Activated gamma-delta T cell (primary cell): ENCODE measurements at places on chromosomes 1 and 21.
A peak's percentile ranks its signal among the peaks of the same experiment; 100 is the strongest.

DNA sequence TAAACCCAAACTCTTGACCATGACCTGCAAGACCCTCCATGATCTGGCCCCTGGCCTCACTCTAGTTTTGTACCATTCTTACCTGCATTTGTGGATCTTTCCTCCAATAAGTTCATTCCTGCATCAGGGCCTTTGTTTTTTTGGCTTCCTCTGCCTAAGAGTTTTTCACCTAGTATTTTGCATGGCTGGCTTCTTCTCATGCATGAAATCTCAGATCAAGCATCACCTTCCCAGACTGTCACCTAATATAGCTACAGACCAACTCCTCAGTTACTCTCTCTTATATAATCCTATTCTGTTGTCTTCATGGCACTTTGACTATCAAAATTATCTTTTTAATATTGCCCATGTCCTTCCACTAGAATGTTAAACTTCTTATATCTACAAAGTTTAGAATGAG, 54.2 kb downstream of the BTBD8 start:
- no peak for DNase-seq

GRCh38 chr1:198108636-198109370, 48.0 kb upstream of the NEK7 start:
- DNase-seq, result no peak

- no peak for DNase-seq
Observed at GRCh38 chr21:42542596-42542995, 28.9 kb downstream of the SLC37A1 start.

GRCh38 chr1:226574591-226575435, 26.2 kb downstream of the STUM start:
- no peak for DNase-seq

GRCh38 chr1:56910441-56910985, 55.3 kb downstream of the C8B start:
- no peak for DNase-seq

DNA sequence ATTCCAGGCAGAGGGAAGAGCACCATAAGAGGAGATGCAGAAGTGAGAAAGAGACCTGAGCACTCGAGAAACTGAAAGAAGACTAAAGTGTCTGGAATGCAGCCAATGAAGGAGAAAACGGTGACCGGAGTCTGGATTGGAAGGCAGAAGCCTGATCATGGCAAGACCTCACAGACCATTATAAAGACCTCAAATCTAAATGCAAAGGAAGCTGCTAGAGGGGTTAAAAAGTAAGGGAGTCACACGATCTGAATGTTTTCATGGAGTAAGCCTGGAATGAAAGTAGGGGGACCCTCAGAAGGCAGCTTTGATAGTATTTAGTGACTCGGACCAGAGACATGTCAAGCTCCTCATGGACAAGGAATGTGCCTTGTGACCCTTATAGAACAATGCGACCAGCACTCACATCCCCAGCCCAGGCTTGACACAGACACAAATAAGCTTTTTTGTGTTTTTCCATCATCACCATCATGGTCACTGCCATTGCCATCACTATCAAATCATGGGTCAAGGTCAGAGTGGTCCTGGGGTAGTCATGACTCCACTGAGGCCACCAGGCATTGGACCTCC, 183.6 kb downstream of the SEC16B start:
- DNase-seq, result no peak

DNA sequence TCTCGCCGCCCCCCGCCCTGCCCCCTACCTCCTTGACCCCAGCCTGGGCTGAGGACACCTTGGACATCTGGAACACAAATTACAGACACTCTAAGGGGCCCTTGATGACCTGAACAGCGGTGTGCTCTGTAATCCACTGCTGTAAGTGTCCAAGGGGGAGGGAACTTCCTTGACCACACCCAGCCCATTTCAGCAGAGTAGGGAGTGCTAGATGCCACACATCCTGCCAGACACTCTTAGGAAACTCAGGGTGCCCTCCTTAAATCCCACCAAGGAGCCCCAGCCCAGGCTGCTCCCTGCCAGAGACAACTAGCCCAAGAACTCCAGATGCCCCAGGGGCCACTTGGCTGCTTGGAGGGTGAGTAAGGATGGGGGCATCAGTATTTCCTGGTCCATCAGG, 282.2 kb downstream of the RRAGC start:
- no peak for DNase-seq

- DNase-seq, result no peak
Observed at GRCh38 chr1:166908942-166909341, 32.9 kb upstream of the TADA1 start.

DNA sequence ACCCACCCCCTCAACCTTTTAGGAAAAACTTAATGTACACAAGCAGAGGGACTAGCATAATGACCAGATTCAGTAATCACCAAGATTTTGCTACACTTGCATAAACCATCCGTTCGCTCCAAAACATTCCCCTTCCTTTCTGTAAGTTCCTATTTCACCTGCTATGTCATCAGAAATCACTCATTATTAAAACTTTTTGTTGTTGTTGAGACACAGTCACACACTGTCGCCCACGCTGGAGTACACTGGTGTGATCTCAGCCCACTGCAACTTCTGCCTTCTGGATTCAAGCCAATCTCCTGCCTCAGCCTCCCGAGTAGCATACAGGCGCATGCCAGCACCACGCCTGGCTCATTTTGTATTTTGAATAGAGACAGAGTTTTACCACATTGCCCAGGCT, 3.4 kb downstream of the MRPL20 start:
- no peak for DNase-seq

DNA sequence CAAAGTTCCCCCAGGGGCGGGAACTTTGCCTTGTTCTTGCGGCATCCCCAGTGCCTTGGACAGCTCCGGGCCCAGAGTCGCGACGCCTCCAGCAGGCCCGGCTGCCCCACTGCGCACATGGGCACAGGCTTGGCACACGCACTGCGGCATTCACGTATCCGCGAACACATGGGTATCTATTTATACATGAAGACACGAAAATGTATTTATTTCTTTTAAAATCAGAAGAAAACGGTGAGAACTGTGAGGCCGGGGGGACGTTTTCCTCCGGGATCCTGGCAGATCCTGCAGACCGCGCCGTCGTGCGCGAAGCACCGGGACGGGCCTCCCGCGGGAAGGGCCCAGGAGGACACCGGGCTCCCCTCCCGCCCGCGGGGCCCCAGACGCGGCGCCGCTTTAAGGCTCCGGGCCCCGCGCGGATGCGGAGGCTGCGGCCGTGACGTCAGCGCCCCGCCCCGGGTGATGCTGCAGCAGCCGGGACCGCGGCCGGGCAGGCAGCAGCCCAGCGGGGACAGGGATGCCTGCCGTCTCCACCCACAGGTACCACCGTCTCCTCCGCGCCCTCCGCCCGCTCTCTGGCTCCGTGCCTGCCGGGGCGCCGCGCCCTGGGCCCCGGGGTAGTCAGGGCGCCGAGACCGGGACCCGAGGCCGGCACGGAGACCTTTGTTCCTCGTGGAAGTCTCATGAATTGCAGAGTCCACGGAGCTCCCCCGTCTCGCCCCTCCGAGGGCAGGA, at the start of gene SLC45A1:
TSS of gene SLC45A1 (plus strand) at position 468 of the 735 bp plus-strand sequence. CDS start 6,216 bp downstream, outside the sequence.
- DNase-seq, result peak; percentile 71

- DNase-seq, result no peak
Observed at GRCh38 chr21:39126486-39126806, 56.8 kb downstream of the PSMG1 start.

DNA sequence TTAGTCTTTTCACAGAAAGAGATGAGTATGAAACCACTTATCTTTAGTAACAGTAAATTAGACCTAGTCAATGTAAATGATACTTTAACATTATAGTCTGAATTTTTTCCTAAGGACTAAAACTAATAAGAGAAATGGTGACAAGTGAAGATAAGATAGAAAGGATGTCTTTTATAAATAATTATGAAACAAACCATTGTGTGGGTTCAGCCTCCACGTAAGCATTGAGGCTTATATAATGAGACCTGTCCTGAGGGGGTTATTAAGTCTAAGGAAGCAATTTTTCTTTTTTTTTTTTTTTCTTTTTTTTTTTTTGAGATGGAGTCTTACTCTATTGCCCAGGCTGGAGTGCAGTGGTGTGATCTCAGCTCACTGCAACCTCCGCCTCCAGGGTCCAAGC, 55.8 kb downstream of the UROD start:
- no peak for DNase-seq

- DNase-seq, result no peak
Observed at GRCh38 chr1:234701737-234702341, 91.9 kb upstream of the IRF2BP2 start.

GRCh38 chr1:223775054-223775453, 62.7 kb downstream of the CAPN2 start:
- DNase-seq, result no peak

DNA sequence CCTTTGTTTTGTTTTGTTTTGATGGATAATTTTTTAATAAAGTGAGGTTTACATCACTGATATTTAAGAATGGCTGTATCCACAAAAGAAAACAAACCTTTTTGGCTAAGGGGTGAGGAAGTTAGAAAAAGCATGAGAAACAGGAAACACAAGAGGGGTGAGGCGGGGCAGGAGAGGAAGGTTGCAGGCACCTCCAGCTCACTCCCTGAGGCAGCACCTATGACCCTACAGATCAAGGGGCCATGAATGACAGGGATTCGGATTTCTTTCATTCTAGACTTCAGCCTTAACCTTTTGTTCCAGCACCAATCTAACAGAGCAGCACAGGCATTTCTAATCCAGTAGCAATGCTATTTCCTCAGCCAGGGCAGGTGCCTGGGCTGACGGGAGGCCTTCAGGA, 4.4 kb downstream of the CLCA4 start:
- no peak for DNase-seq

DNA sequence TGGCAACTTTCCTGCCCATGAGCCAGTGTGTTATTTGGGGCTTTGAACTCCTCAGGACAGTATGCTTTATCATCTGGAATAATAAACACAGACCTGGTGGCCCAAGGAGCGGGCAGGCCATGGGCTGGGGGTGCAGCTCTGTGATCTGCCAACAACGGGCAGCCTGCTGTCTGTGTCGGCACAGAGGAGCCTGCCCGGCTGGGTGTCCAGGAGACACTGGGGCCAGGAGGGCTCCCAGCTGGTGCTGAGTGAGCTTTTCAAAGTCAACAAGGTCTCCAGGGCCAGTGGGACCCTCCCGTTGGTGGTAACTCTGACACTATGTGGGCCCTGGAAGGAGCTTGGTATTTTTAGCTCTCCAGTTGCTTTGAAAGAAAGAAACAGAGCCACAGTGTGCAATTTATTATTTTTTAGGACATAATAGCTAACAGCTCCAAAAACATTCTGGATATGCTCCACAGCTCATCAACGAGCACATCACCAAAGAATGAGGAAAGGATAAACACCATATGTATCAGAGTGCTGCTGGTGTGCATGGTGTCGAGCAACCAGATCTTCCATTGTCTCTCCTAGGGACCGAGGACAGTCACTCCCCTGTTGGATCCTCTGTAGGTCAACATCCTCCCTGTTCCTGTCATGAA, 488.7 kb upstream of the USP24 start:
- no peak for DNase-seq

- DNase-seq, result no peak
Observed at GRCh38 chr1:26946270-26946669, 14.0 kb downstream of the KDF1 start.

DNA sequence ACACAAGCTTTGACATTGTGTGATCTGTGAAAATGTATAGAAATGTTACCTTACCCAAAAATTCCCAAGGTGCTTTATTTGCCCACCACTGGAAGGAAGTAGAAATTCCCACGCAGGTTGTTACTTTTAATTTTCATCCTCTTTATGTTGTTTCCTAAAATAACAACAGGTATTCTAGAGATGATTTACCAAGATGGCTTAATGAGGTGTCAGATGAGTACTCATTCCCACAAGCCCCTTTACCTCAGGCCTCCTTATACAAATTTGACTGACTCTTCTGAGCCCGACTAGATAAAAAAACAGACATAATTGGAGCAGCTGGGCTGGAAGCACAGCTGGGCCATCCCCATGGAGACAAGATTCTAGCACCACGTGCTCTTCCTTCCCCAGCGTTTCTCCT, 114.6 kb downstream of the LIPI start:
- DNase-seq, result no peak

GRCh38 chr1:2429780-2430591, 17.6 kb upstream of the PEX10 start:
- DNase-seq, result no peak

DNA sequence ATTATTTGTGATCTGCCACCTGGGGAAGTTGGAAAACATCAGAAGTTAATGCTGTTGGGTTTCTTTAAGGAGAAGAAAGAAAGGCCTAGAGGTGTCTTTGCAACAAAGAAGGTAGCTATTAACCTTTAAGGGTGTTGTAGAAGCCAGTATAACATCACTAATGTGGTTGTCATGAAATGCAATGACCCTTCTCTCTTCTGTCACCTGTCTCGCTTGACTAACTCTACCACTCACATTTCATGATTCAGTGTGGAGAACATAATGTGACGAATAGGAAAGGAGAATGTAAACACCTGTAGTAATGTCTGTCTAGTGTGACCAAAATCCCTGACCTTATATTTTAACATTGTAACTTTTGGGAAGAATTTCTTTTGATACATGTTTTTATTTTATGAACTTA, 211.7 kb upstream of the UBE2U start:
- DNase-seq, result no peak

DNA sequence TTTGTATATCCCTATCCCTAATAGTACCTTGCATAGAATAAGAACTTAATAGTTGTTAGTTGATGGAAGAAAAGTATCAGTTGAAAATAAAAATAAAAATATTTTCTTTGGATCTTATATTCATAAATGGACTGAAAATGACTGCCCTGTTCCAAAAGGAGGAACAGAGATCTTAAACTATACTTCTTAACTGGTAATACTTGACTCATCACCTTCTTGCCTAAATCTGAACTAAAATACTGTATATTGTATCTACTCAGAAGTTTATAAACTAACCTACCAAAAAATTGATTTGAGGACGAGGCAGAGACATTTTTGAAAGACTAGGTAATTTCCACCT, 178.8 kb downstream of the SYT2 start:
- no peak for DNase-seq

DNA sequence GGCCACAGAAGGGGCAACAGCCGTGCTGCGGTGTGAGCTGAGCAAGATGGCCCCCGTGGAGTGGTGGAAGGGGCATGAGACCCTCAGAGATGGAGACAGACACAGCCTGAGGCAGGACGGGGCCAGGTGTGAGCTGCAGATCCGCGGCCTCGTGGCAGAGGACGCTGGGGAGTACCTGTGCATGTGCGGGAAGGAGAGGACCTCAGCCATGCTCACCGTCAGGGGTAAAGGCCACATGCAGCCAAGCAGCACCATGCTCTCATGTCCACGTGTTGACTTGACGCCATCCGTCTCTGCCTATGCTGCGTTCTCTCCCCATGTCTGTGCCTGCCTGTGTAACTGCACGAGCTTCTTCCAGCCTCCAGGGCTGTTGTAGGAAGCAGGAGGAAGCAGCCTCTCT, 85.5 kb downstream of the OBSCN start:
- DNase-seq, result no peak

GRCh38 chr1:29703596-29704370, 467.5 kb downstream of the PTPRU start:
- no peak for DNase-seq
